Foreskin melanocyte (primary cell): ENCODE measurements at places on chromosomes 3 and 15.

GRCh38 chr3:40120806-40121205 is 188.7 kb upstream of the EIF1B start:
- peak; percentile 49 for DNase-seq

GRCh38 chr3:123759311-123759710 is 124.8 kb downstream of the MYLK start:
- no peak for DNase-seq

- DNase-seq: no peak
Observed at GRCh38 chr15:43128980-43129335, 4.4 kb upstream of the TMEM62 start.

DNA sequence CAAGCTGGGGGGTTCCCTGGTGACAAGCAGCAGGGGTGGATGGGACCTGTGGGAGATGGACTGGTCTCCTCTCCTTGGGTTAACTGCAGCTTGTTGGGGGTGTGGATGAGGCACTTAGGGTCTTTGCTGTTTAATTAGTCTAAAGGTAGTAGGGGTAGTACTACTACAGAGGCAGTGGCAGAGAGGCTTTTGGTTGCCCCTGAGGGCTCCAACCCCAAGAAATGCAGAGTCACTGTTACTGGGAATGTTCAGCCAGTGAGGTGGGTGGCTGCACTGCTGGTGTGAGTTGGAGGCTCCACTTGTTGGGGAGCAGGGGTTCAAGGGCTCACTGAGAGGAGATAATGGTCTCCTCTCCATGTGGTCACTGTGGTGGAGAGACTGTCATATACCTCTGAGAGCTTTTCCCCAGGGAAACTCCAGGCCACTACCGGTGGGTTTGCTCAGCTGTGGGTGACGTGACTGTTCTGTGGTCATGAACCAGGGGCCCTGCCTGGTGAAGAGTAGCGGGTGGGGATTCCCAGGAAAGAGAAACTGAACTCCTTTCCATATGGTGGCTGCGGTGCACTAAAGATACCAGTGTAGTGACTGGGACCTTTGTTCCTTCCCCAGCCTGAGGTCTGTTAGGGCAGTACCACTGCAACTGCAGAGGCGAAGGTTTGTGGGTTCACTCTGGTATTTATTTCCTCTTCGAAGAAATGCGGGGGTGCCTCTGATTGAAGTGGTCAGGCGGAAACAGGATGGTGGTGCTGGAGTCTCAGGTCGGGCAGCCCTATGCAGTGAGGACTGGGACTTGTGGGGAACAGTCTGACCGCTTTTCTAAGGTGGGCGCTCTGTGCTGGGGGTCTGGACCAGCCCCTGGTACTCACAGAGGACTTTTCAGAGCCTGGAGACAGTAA is 68.9 kb upstream of the TNFSF10 start:
- no peak for DNase-seq

DNA sequence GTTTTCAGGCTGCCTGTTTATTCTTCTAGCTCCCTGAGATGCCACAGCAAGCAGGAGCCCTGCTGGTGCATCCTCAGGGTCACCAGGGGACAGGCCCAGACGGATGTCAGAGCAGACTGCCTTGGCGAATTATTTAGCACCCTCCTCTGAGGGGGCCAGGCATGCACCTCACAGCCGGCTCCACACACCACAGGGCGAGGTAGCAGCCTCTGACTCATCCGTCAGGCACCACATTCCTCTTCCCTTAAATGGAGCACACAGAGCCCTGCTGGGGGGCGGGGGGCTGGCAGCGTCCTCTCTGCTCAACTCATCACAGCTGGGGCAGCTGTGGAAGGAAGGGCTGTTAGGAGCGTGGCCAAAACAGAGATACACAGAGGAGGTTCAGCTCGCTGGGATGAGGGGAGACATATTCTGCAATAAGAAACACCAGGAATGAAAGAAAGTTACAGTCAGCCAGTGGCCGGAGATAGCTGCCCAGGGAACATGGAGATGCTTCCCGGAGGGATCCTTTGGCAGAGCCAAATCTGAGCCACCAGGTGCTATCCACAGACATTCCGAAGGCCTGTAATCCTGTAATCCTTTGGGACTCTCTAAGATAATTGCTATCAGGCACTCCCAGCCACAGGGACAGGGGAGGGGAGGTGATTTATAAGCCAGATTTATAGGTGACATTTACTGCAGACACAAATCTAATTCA is 13.9 kb upstream of the PRICKLE2 start:
- no peak for DNase-seq

DNA sequence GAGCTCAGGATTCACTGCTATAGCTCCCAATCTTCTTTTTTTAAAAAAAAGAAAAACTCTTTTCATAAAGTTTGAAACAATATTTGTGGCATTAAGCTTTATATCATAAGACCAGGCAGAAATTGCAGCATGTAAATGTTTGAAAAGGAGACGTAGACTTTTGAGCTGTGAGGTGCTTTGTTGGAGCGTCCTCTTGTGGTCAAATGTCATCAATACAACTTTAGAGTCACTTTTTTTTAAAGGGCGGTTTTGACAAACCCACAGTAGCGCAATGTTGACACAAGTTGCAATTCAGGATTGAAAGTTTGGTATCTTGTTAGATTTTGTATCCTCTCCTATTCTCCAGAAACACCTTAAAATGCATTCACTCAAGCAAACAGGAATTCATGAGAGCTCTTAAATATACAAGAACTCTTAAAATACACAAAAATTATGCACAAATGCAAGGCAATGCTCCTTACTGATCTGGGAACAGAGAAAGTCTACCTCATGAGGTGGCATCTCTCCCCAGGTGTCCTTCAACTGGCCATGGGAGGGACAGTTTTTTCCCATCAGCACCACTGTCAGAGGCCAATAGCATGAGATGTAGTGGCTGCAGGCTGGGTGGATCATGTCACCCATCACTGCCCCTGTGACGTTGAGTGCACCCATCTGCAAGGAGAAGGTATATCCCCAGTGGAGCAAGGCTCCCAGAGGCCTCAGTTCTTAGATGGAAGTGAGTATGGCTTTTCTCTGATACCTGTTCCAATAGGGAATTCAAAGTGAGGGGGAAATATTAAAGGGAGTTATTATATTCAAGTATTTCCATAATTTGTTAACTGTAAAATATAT is 70.7 kb downstream of the ANXA2 start:
- peak; percentile 60 for DNase-seq

- no peak for DNase-seq
Observed at GRCh38 chr3:74121761-74122160, 492.7 kb downstream of the CNTN3 start.

DNA sequence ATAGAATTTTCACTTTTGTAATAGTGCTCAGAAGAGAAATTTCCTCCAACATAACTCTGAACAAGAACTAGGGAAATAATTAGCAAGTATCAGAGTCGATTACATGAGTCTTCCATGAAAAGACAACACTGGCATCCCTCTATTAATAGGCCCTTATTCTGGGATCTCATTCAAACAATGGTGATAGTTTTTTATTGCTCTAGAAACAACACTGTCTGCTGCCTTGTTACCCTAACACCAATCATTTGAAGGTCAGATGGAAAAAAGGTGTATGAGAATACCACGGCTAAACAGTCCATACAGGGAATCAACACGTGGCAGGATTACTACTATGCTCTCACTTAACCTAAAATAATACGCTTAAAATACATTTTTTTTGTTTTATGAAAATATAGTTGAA is 35.9 kb downstream of the GNB4 start:
- no peak for DNase-seq

DNA sequence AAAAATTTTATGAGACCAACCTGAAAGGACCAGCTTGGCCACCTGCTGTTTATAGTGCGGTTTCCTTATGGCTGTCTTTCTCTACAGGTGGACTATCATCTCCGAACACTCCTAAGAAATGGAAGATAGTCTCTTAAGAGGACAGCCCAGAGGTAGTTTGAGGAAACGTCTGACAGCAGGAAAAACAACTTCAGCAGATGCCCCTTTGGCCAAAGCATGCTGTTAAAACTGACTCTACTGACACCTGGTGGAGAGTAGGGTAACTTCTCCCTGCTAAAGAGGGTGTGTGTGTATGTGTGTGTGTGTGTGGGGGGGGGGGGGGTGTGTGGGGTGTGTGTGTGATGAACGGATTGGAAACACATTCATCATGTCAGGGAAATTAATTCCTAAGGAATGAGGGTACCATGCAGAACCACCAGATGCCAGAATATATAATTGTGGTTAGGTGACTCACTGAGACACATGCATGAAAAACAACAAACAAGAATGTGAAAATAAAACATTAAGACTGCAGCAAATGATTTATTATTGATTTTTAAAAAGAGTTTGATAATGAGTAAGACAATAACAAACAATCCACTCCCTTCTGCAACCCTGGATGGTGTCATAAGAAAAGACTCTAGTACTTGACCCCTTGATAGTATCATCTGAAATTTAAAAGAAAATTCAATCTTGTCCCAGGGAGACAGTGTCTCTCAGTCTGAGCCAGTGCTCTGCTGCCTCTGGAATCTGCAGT is 256.5 kb downstream of the THRB start:
- DNase-seq: peak; percentile 56

DNA sequence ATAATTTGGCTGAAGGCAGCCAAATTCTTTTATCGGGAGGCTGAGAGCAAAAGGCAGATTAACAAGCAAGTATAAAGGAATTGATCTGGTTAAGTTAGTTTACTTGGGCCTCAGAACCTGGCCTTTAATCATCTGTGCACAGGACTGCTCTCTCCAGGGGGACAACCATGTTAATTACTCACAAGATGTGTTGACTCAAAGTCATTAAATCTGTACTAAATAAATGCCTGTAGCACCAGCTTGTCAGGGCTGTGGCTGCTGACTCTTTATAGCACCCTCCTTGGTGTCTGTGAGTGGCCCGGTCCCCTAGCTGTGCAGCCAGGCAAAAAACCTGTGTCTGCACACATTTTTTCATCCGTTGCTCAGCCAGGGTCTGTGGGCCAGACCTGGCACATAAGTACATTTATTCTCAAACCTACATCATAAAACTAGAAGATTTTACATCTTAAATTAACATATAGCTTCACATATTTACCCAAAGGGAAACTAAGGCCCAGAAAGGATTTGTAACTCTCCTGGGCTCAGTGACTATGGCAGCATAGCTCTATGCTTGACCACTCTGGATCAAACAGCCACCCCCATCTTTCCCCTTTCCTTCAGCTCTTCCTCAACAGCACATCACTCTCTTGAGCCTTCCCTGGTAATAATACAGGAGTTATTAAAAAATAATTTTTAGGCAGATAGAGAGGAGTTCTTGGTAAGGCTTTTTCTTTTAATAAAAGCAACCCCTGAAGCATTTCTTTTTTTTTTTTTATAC is 51.4 kb downstream of the NCEH1 start:
- no peak for DNase-seq

GRCh38 chr3:129006864-129007263 is 5.8 kb downstream of the EFCC1 start:
- no peak for DNase-seq

- DNase-seq: no peak
Observed at GRCh38 chr3:8365541-8365940, 136.1 kb upstream of the LMCD1 start.

DNA sequence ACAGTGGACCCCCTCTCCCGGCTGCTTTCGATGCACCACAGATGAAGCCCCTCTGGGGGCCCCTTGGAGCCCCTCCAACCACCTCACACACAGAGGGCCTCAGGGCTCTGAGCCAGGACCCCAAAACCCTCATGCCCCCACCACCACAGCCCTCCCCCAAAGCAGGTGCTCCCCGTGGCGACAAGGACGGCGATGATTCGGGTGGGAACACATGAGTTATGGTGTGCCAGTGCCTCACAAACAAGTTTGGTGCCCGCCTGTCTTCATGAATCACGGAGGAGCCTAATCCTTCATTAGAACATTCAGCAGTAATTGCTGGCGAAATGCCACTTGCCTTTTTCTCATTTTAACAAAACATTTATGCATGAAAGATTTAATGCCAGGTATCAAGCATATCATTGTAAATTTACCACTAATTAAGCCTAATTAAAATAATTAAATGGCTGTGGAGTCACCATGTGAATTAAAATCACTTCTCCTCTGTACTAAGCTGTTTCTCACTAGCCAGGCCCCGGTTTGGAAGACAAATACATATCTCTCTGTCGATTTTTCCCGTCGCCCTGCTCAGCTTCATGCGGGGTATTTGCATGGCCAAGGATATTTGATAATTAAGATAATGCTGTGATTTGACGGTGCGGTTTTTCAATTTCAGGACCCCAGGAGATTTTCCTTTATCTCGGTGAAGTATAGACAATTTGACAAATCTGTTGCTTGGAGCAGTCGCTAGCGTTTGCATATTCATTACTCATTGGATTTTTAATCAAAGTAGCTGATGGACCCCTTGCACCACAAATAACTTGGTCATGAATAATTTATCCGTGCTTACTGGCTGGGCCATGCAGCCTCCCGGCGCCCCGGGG is 157.0 kb downstream of the TLE3 start:
- no peak for DNase-seq

- DNase-seq: no peak
Observed at GRCh38 chr3:61687206-61687605, 125.8 kb downstream of the PTPRG start.

DNA sequence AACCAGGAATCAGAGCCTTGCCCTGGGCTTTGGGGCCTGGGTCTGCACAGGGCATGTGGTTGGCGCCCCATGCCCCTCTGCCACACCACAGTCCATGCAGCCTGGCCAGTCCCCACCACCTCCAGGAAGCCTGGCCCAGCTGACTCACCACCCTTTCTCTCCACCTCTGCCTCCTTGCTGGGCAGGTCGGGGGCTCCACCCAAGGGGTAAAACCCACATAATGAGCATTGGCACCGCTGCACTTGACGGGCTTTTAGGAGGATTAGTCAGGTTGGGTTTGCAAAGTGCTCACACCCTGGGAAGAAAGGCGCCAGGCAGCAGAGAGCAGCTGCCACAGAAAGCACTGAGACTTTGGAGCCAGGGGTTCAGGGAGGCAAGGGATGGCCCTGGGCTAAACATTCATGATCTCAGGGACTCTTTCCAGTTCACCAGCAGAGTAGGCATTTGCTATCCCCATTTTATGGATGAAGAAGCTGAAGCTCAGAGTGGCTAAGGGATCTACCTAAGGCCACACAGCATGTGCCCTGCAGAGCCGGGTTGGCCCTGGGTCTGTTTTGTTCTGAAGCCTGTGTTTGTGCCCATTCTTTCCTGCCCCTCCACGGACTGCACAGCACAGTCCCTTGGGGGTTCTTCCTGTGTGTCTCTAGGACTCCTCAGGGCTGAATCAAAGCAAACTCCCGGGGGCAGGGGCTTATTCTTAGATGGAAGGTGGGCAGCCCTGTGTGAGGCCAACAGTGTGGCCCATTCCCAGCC is 113.4 kb downstream of the ETFA start:
- DNase-seq: no peak

GRCh38 chr3:99645277-99646106 is 7.1 kb downstream of the COL8A1 start:
- peak; percentile 61 for DNase-seq

DNA sequence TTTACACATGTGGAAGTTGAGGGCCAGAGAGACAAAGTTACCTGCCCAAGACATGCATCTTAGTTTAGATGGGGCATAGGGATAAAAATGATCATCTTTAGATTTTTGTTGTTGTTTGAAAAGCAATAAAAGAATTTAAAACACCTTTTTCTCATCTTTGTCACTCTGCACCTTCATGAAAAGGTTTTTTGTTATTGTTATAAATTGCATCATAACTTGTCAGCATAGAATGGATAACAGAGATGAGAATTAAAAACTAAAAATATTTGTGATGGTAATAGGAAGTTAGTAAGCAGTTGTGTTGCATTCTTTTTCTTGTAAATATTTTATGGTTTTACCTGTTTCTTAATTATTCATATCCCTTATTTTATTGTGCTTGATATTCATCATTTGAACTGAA is 13.4 kb upstream of the ZBTB47 start:
- no peak for DNase-seq
